Fibroblast of skin of right biceps (primary cell): ENCODE measurements at places on chromosomes 6 and 20.

- no peak for DNase-seq
Measured at GRCh38 chr6:166489301-166490155, 97.0 kb downstream of the RAMACL start.

DNA sequence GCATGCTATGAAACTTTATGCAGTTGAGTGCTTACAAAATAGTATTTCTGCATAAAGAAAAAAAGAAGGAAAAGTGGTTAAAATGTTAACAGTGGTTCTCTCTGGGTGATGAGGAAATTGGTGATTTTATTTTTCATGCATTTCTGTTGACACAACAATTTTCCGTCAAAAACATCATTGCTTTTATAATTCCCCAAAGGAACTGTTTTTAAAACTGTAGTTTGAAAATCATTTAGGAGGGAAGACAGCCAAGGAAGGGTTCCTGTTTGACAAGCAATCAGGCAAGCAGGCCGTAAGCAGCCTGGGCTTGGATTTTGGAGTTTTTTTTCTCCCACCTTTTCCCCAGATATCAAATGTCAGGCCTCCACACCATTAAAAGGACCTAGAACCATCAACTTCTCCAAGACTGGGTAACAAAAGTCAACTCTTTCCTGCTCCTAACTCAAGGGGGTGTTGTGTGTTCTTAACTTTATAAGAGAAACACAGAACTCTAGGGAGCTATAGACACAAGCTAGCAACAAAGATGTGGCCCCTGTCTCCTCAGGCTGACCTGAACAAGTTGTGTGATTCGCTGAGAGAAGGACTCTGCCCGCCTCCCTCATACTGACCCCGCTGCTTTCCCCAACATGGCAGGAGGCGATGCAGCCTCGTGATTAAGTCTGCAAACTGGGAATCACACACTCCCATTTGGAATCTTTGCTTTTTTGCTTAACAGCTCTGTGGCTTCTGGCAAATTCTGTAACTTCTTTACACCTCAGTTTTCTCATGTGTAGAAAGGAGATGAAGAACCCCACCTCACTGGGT is 146.6 kb downstream of the BCAS1 start:
- no peak for DNase-seq

GRCh38 chr6:146861029-146861563 is 262.3 kb downstream of the ADGB start:
- no peak for DNase-seq

- peak; percentile 10 for DNase-seq
Measured at GRCh38 chr6:119096721-119097565, 18.5 kb upstream of the FAM184A start.

DNA sequence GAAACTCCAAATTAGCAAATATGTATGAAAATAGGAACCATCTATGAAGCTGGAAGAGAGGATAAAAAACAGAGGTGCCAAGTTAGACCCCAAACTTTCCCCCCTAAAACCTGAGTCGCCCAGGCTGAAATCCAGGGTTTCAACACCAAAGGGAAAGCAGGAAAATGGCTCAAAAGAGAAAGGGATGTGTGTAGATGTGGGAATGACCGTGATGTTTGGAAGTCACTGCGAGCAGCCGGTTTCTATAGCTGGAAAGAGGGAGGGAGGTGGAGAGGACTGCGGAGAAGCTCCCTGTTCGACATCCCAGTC is 4.5 kb downstream of the RING1 start:
- no peak for DNase-seq

DNA sequence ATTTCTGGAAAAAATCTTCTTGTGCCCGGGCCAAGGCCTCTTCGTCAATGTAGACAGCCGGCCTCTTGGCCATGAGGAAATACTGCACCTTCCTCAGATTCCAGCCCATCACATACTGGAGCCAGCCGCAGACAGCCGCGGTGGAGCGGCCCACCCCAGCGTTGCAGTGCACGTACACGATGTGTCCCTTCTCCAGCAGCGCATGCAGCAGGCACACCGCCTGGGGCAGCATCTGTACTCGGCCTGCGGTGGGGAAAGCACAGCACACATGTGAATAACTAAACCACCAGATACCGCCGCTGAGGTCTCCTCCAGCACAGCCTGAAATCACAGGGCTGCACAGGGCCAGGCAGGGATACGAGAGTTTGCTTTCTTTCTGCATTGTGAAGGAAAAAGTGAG is 107.9 kb downstream of the EPM2A start:
- DNase-seq = no peak

GRCh38 chr6:70884074-70884983 is 72.5 kb downstream of the B3GAT2 start:
- peak; percentile 46 for DNase-seq

- no peak for DNase-seq
Measured at GRCh38 chr20:30511322-30512030, 746.0 kb upstream of the DEFB115 start.

- no peak for DNase-seq
Measured at GRCh38 chr6:72617721-72618120, 4.1 kb upstream of the KCNQ5 start.

DNA sequence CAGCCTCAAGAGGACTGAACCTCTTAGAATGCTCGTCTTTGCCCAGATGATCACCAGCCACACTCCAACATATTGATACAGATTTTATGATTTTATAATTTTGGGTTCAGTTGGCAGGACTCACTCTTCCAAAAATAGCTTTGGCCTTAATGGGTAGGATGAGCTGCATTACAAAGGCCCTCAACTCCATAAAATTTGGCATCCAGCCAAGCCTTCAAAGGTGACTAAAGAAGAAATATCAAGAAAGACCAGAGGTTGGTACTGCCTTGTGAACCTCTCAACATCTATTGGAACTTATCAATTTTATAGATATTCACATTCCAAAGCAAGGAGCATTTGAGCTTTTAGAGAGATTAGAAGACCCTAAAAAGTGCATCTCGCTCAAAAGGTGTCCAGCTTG is 48.4 kb upstream of the SNAP25 start:
- no peak for DNase-seq

DNA sequence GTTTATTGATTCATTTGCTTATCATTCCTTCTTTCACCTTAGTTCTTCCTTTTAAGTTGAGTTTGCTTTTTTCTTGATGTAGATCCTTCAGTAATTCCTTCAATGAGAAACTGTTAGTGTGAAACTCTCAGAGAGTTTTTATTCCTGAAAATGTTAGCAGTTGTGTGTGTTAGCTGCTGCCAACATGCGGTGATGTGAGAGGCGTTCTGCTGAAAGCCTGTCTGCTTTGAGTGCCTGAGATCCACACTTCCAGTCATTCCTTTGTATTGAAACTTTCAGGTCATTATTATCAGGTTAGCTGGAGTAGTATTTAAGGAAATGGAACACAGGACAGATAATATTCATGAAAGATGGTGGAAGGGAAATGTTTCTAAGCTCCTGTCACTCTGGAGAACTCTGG is 70.0 kb upstream of the SUPT3H start:
- no peak for DNase-seq

GRCh38 chr20:33811776-33812151 is 616 bp downstream of the CHMP4B start:
- DNase-seq = no peak

DNA sequence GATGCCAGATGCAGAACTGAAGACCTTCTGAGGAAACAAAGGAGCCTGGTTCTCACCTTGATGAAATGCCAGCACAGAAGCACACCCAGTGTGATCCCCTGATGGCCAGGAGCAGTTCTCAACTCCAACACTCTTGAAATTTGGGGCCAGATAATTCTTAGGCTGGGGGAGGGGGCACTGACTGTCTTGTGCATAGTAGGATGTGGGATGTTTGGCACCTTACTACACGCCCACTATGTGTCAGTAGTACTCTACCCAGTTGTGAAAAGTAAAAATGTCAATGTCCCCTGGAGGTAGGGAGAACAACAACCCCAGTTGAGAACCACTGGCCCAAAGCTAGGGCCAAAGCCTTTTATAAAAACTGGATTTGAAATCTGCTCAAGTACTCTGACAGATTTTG is 398.3 kb upstream of the ARID1B start:
- DNase-seq = no peak

GRCh38 chr6:129686941-129687627 is 22.9 kb downstream of the ARHGAP18 start:
- DNase-seq = peak; percentile 50

GRCh38 chr6:26016963-26017631 is 54.5 kb downstream of the TRIM38 start:
- DNase-seq = no peak

DNA sequence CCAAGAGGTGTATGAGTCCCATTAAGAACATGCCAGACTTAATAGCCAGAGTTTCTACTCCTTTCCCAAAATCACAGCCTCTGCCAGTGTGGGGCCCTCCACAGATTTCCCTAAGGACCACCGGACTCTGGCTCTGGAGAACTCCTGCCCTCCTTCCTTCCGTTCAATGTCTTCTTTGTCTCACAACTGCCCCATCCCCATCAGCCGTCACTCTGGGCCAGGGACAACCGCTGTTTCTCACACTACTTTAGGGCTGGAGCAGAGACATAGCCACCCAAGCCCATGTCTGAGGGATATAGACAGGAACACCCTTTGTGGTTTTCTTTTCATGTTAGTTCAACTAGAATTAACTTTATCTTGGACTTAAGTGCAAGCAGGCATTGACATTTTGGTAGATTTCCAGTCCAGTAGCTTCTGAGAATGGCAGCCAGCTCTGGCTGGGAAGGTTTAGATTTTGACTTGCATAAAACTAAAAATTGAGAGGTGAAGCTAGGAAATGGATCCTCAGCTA is 6.7 kb upstream of the ACSS1 start:
- DNase-seq = no peak

GRCh38 chr6:30881392-30882203 is 2.7 kb upstream of the DDR1 start:
- DNase-seq = peak; percentile 60

DNA sequence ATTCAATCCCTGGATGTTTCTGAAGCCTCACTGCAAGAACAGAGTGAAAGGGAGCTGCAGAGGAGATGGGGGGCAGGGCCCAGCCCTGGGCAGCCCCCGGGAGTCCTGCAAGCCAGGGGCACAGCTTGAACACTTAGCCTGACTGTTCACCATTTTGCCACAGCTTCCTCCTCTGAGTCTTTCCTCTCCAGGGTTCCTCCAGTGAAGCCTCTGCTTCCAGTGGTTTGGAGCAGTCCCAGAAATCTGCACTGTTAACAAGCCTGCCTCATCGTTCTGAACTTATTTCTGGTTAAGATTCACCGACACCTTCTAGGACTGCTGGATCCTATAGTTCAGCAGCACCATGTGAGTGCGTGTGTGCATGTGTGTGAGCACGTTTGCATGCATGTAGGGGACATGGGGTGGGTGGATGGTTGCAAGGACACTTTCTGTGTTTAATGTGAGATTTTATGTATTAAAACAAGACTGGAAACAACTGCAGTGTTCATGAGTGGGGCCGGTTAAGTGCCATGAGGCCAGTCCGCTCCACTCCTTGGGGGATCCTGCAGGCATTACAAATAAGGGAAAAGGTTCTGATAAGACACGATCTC is 24.6 kb downstream of the CEBPB start:
- DNase-seq = peak; percentile 56

- DNase-seq = no peak
Measured at GRCh38 chr20:21338291-21338690, 35.2 kb downstream of the XRN2 start.

DNA sequence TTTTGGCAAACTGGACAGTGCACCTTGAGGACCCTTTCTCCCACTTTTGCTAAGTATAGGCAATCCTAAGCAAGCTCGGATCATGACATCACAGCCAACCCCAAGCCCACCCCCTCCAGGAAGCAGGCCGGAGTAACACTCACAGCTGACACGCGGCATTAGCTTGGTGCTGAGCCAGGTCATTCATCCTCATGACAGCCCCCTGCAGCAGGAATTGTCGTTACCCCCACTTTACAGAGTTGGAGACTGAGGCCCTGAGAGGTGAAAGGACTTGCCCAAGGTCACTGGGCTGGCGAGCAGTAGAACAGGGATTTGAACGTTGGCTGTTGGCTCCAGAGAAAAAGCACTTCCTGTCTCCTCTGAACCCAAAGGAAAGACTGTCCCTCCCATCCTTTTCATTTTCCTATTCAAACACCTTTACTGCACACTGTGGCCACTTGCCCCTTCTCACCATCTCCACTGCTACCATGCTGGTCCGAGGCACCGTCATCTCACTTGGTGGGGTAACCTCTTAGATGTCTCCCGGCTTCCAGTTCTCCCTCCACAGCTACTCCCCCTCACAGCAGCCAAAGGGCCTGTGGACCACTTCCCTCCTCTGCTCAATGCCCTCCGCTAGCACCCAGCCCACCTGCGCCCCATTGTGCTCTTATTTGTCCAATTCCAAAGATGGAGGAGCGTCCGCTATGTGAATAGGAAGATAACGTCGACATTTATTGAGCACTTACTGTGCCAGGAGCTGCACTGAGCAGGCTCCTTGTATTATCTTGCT is 84.7 kb downstream of the PREX1 start:
- peak; percentile 12 for DNase-seq

GRCh38 chr6:155417454-155417853 is 38.2 kb downstream of the NOX3 start:
- peak; percentile 10 for DNase-seq

DNA sequence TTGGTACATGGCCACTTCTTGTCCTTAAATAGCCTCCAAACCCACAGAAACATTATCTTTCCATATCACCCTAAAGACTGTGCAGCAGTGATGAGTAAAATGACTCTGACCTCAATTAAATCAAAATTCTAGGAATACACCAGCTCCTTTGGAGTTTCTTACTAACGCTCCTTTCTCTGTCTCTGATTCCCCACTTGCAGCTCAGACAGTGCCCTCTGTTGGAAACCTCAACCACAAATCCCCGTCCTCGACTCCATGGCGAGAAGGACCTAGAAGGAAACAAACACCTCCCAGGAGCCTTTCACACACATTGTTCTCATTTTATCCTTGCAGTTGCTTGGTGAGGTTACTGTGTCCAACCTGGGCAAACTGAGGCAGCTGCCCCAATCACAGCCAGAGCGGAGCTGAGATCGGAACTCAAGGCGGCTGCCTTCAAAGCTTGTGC is 17.7 kb upstream of the PARD6B start:
- peak; percentile 31 for DNase-seq

DNA sequence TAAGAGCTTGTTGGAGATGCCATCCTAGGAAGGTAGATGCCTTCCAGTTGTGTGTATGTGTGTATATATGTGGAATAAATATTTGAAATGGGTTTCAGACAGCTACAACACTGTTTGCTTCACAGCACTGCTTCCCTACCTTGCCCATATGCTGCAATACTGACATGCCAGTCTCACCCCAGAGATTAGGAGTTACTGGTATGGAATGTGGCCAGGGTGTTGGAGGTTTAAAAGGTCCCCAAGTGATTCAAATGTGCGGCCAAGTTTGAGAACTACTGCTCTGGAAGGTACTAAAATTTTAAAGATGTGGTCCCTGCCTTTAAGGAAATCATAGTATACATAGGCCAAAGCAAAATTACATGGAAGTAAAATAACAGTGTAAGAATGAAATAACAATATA is 39.5 kb downstream of the BCKDHB start:
- no peak for DNase-seq
